ENCODE measurements at places on chromosomes 1 and 21.

GRCh38 chr1:57843760-57844159, 419.9 kb upstream of the DAB1 start:
- DNase-seq: no peak

GRCh38 chr1:83970802-83971201, 28.1 kb downstream of the TTLL7 start:
- DNase-seq: no peak

GRCh38 chr21:41289431-41289830, 27.2 kb upstream of the FAM3B start:
- DNase-seq: no peak

DNA sequence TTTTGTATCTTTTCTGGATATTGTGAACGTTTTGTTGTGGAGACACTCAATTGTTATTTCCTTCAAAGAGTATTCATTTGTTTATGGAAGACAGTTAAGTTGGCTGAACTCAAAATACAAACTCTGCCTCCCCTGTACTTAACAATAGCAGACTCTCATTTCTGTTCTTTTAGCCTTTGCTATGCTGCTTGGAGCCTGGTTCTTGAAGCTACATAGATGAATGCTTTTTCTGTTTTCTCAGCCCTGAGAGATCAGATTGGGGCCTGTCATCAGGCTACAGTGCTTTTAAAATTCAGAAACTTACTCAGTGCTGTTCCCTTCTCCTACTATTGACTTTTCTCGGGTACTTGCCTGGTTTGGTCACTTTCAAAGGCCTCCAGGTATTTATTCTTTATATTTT, 215.7 kb upstream of the LYPLAL1 start:
- DNase-seq: no peak

DNA sequence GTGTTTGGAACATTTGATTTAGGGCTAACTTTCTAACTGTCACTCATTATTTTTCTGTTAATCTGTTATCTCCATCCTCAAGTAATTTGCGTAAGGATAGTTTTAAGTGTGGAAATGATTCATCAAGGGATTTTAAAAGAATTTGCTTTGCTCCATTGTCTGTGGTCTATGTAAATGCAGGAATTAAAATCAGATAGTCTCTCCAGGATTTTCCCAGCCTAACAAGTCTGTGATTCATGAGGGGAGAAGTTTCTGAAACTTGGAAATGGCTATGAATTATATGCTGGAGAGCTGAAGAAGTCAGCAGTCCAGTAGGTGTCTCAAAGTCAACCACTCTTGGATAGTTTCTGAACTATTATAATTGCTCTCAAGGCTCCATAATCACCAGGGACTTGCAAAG, 264.5 kb downstream of the MRPL39 start:
- no peak for DNase-seq

- DNase-seq: no peak
These were observed 22.0 kb downstream of the KCNK1 start for GRCh38 chr1:233635765-233636502.

DNA sequence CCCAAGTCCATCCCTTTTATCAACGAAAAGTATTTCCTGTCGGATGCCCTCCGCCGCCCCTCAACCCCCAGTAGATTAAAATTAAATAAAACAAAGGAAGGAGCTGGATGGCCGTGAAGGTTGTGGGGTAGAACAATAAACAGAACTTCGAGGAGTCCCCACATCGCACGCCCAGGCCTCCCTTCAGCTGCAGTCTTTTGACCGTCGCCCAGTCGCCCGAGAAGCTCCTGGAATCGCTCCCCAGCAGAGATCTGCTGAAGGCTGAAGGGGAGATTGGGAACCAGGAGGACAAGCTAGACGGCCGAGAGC, 905 bp downstream of the BARHL2 start:
- no peak for DNase-seq

GRCh38 chr1:156510709-156511108, 10.1 kb upstream of the MEF2D start:
- no peak for DNase-seq

- no peak for DNase-seq
These were observed 59.8 kb downstream of the CRB1 start for GRCh38 chr1:197327776-197328364.
